ENCODE measurements at places on chromosomes 7 and 10. TPM values are rescaled to one million over a fixed set of nuclear protein-coding genes. Genes with fewer than 3 reads are reported as not detected.

PAPOLB gene
- total RNA-seq: not detected

MYPN gene
- not detected for total RNA-seq

UTF1 gene
- not detected for total RNA-seq

COL26A1 gene
- total RNA-seq: not detected

IRF5 gene
- total RNA-seq: 0.15 TPM

IDI2 gene
- not detected for total RNA-seq

PLEKHA1 gene
- 21.3 TPM for total RNA-seq

MET gene
- total RNA-seq: 16.9 TPM

LRRD1 gene
- under 0.01 TPM for total RNA-seq

PAX4 gene
- total RNA-seq: not detected

BAIAP2L1 gene
- total RNA-seq: 0.82 TPM

MAGI2 gene
- 5.1 TPM for total RNA-seq

HDAC9 gene
- total RNA-seq: 21.2 TPM

COX19 gene
- 7.4 TPM for total RNA-seq

PNLIPRP2 gene
- total RNA-seq: not detected

ADAMTS14 gene
- total RNA-seq: 1.5 TPM

PHYHIPL gene
- total RNA-seq: not detected

MBL2 gene
- total RNA-seq: not detected

FFAR4 gene
- not detected for total RNA-seq

CYP3A5 gene
- total RNA-seq: not detected

PKD2L1 gene
- not detected for total RNA-seq

LIPM gene
- total RNA-seq: not detected

PHTF2 gene
- total RNA-seq: 5.9 TPM

NAT16 gene
- not detected for total RNA-seq

POLD2 gene
- 80.7 TPM for total RNA-seq

SH2D4B gene
- total RNA-seq: not detected

TACC2 gene
- 1.8 TPM for total RNA-seq

CLRN3 gene
- not detected for total RNA-seq

XRCC2 gene
- 0.75 TPM for total RNA-seq

LIPK gene
- total RNA-seq: not detected

PRPS1L1 gene
- total RNA-seq: not detected

NPFFR1 gene
- not detected for total RNA-seq

OR2A12 gene
- not detected for total RNA-seq

STEAP4 gene
- 0.08 TPM for total RNA-seq

EGFR gene
- total RNA-seq: 29.3 TPM

SLC39A12 gene
- total RNA-seq: not detected

C7orf33 gene
- total RNA-seq: not detected

PLXDC2 gene
- 2.1 TPM for total RNA-seq

GSTO2 gene
- total RNA-seq: 0.47 TPM

NODAL gene
- total RNA-seq: not detected

PHKG1 gene
- total RNA-seq: 7.5 TPM

AIFM2 gene
- 4.8 TPM for total RNA-seq

CALCR gene
- not detected for total RNA-seq

IFIT3 gene
- total RNA-seq: 5.3 TPM

PRSS37 gene
- total RNA-seq: not detected

FAS gene
- 60.1 TPM for total RNA-seq

GNAI1 gene
- total RNA-seq: 35.8 TPM

SFMBT2 gene
- 0.08 TPM for total RNA-seq

ARID5B gene
- total RNA-seq: 40.1 TPM

SUN3 gene
- total RNA-seq: not detected

PRKG1 gene
- 76.2 TPM for total RNA-seq
